ENCODE measurements at places on chromosomes 13 and 19.

DNA sequence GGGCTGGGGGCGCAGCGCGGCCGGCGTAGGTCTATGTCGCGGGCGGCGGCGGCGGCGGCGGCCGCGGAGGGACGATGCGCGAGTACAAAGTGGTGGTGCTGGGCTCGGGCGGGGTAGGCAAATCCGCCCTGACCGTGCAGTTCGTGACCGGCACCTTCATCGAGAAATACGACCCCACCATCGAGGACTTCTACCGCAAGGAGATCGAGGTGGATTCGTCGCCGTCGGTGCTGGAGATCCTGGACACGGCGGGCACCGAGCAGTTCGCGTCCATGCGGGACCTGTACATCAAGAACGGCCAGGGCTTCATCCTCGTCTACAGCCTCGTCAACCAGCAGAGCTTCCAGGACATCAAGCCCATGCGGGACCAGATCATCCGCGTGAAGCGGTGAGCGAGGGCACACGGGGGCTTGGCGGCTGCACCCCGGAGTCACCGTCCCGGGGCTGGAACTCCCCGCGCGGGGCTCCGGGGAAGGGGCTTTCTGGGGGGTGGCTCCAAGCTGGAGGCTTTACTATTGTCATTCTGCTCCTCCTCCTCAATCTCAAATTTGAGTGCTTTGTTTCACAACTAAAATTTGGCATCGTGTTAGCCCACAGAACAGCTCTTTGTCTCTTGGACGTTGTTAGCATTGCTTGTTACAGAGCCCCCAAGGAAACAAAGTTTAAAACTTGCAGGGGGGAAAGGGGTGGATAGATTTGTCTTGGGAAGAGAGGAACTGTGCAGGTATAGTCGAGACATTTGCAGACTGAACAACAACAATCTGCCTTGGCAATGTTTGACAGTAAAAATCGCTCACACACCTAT is 630 bp downstream of the RAP2A start:
- peak; percentile 34 for DNase-seq

DNA sequence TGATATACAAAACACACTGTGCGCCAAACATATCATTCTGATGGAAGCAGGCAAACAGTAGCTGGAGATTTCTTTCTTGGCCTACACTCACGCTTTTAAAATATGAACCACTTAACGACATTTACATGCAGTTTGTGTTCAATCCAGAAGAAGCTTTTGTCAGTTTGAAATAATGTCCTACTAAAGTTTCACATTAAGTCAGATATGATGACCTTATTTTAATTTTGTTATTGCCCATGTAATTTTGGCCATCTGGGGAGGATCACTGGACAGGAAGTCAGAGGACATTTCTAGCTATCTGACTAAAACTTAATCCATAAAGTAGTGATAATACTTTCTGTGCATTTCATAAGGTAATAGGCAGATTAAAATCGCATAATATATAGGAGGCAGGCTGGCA is 98.1 kb downstream of the DCLK1 start:
- no peak for DNase-seq

GRCh38 chr19:8552810-8553209 is 24.4 kb downstream of the MYO1F start:
- no peak for DNase-seq

GRCh38 chr13:84130495-84131114 is 248.3 kb upstream of the SLITRK1 start:
- DNase-seq = no peak

GRCh38 chr13:40343550-40344269 is 322.7 kb downstream of the FOXO1 start:
- no peak for DNase-seq

DNA sequence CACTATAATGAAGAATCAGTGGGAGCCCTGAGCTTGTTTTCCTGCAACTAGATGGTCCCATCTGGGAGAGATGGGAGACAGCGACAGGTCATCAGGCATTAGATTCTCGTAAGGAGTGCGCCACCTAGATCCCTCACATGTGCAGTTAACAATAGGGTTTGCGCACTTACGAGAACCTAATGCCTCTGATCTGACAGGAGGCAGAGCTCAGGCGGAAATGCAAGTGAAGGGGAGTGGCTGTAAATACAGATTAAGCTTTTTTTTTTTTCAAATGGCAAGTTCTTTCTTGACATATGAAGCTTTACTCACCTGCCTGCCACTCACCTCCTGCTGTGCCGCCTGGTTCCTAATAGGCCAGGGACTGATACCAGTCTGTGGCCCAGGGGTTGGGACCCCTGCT is 14.4 kb downstream of the CDC16 start:
- no peak for DNase-seq

DNA sequence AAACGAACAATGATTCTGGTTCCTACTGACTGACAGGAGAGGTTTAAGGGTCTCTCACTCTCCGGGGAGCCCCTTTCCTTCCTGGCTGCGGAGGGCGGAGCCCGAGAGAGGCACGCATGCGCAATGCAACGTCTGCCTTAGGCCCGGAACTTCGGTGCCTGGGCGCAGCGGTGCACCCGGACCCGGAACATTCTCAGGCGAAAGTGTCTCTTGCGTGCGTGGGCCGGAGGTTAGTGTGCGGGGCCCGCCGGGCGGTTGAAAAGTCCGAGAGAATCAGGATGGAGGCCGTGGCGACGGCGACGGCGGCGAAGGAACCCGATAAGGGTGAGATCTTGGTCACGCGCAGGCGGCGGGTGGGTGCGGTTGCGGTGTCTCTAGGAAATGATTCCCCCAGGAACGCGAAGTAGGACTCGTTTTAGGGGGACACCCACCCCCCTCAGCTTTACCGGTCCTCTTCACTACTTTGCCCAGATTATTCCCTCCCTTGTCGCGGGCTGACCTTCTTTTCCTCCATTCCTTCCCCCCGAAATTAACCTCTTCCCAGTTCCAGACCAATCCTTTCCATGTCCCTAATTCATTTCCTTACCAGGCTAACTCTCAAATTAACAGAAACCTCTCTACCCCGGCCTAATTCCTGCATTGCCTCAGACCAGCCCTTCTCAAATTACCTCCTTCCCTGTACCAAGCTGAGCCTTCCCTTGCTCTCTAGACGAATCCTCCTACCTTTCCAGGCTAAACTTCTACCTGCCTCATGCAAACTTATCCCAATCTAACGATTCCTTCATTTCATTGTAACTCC is at the start of gene CCDC97:
CCDC97 (plus strand) TSS at position 140 of the 799 bp plus-strand sequence; CDS start at position 279, 139 bp downstream.
- peak; percentile 85 for DNase-seq

DNA sequence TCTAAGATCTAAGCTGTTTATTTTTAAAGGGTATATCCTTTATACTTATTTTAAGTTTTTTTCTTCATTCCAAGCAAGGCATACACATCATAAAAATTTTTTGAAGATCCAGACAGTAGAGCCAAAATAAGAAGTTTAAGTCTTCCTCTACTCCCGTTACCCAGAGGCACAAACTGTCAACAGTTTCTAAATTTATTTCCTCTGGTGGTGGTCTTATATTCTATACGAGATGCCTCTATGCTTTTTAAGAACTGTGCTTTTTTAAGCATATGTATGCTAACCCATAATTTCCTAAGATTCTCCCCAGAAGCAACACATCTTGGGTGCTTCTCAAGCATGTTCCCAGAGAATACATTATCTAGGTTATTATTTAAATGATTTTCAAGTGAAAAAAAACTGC is 383.6 kb downstream of the COG6 start:
- DNase-seq = no peak

- DNase-seq = no peak
Measured at GRCh38 chr13:47168066-47168465, 271.2 kb upstream of the HTR2A start.

GRCh38 chr19:4555657-4556561 is 3.6 kb downstream of the SEMA6B start:
- no peak for DNase-seq

DNA sequence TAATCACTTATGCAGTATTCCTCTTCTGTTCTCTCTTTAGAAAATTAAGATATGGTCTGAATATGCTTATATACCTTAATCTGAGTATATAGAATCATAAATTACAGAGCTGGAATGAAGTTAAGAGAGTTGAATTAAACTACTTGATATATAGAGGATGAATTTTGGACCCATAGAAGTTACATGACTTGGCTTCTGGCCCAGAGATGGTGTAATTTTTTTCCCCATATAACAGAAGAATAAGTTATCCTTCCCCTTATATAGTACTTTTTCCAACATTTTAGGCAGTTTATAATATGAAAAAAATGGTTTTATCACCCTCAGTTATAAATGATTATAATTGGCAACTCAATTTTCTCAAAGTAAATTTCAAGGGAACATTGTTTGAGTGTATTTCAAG is 616.3 kb downstream of the TBC1D4 start:
- DNase-seq = no peak

DNA sequence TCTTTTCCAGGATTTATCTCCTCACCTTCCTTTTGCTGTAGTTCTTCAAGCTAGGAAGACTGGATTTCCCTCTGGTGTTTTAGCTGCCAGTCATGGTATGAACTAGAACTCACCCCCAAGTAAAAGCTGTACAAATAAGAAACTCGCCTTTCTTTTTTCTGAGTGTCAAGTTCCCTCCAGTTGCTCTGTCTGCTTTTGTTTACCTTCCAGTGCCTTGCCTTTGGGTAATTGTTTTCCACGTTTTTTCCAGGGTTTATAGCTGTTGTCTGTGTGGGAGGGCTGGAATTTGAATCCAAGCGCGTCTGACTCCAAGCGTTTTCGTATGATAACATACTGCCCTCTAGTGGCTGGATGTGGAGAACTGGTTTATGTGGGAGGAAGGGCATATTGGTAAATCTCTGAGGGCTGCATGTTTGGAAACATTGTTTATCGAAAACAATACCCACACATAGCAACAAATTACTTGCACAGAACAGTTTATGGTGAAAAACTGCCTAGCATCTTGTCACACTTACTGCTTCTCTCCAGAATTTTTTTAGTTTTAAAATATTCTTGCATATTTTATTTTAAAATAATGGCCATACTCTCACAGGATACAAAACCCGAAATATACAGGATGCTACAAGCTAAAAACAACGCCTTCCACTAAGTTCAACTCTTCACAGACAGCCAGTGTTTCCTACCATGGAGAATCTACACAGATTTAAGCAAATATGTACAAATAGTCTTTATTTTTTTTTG is 19.2 kb downstream of the RCN3 start:
- DNase-seq = peak; percentile 85

DNA sequence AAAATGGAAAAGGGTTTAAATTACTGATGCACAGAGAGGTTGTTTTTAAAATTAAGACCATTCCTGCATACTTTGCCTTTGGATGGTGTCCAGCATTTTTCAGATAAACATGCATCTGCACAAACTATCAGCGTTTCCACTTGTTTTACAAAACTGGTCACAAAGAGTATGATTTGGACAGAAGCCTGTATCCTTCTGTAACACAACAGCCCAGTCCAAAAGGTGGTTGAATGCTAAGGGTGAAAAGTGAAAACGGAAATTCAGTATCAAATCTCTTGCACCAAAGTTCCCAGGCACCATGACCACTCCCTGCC is 21.7 kb upstream of the DOCK9 start:
- DNase-seq = no peak

GRCh38 chr13:93867481-93867880 is 612.0 kb downstream of the DCT start:
- DNase-seq = no peak

- no peak for DNase-seq
Measured at GRCh38 chr19:11180346-11180745, 17.0 kb downstream of the KANK2 start.

GRCh38 chr19:9205501-9206113 is 13.8 kb downstream of the OR7D4 start:
- peak; percentile 51 for DNase-seq

DNA sequence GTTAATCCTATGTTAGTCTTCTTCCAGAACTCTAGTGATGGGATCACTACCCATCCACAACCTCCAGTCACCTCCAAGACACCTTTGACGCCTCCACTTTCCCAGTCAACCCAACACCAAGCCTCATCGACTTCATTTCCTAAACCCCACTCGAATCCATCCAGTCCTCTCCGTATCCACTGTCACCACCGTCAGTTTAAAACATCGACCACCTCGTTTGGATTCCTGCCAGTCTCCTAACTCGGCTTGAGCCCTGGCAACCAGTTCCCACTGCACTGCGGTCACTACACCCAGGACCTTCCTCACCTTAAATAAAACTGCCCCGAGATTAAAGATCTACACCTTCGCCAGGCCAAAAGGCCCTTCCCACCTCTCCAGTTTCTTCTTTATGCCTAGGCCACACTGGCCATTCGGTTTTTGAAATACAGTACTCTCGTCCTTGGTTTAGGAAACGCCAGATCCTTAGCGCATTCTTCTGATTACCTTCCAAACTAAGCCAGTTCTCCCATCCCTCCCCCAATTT is 1.2 kb downstream of the MTIF3 start:
- DNase-seq = no peak

DNA sequence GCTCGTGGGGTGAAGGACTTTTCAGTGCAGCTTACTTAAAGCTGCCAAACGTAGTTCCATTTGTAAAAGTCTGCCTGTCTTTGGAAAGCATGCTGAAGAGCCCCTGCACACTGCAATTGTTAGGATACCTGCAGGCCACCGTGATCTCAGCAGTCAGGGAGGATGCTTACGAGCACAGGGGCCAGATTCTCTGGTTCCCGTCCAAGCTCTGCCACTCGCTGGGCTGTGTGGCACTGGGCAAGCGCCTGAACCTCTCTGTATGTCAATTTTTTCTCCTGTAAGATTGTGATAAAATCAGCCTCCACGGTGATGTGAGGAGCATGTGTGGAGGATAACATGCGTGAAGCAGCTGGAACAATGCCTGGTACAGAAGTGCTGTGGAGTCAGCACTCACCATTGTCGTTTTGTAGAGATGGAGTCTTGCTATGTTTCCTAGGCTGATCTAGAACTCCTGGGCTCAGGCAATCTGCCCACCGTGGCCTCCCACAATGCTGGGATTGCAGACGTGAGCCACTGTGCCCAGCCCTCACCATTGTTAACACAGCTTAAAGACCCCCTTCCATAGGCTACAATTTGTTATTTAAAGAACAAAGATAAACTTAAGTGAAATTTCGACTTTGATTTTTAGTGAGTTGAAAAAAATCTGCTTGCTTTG is 3.5 kb downstream of the ADPRHL1 start:
- no peak for DNase-seq

DNA sequence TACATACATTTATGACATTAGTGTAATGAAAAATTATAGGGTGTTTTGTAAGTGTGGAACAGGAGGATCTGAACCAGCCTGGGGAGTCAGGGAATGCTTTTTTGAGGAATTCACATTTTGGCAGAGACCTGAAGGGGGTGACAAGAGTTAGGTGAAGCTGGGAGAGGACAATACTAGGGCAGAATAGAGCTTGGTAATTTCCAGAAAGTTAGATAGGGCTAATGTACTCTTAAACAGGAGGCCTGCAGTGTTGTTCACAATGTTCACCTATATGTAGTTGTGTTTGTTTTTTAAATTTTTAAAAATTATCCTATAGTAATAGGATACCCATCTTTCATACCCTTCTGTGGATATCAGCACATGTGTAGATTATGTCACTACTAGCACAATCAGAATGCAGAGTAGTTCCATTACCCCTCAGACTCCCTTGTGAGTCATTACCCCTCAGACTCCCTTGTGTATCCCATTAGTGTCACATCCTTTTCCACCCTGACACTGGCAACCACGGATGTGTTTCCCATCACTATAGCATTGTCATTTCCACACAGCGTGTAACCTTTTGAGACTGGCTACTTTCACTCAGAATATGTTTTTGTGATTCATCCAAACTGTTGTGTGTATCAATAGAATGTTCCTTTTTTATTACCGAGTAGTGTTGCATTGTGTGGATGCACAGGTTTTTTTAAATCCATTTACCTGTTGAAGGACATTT is 43.1 kb downstream of the PCCA start:
- DNase-seq = no peak
